Stimulated activated CD8-positive, alpha-beta memory T cell treated with anti-CD3 and anti-CD28 coated beads, Interleukin-2, amount 100 ng/mL, for 1 hour (primary cell): ENCODE measurements at places on chromosomes 5 and 9.

GRCh38 chr9:84966876-84967830 is 297.6 kb downstream of the NTRK2 start:
- DNase-seq = no peak

- DNase-seq = no peak
These were observed 219.0 kb upstream of the IRX1 start for GRCh38 chr5:3376611-3377010.

GRCh38 chr5:173047838-173048105 is 8.4 kb upstream of the CREBRF start:
- DNase-seq = no peak

DNA sequence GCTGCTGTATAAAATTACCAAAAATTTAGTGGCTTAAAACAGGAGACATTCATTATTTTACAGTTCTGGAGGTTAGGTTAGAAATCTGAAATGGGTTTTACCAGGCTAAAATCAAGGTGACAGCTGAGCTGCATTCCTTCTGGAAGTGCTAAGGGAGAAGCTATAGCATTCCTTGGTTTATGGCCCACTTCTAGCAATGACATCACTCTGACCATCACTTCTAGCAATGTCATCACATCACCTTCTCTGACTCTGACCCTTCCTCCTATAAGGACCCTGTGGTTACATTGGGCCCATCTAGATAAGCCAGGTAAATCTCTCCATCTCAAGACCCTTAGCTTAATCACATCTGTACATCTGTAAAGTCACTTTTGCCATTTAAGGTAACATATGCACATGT is 366.1 kb downstream of the EFNA5 start:
- no peak for DNase-seq

GRCh38 chr5:141245250-141245717 is at the start of gene PCDHB15:
TSS of gene PCDHB15 (plus strand) at chr5:141245395. CDS start at chr5:141245579, 184 bp downstream.
- DNase-seq = no peak
